ENCODE measurements at places on chromosomes 3 and 15.

GRCh38 chr3:178302966-178303930, 233.0 kb upstream of the KCNMB2 start:
- DNase-seq = no peak

- no peak for DNase-seq
Observed at GRCh38 chr3:100082714-100083113, 31.6 kb downstream of the FILIP1L start.

GRCh38 chr15:60602323-60602722, 123.4 kb upstream of the ICE2 start:
- DNase-seq = no peak

- peak; percentile 46 for DNase-seq
Observed at GRCh38 chr15:98085003-98085639, 124.6 kb downstream of the ARRDC4 start.

DNA sequence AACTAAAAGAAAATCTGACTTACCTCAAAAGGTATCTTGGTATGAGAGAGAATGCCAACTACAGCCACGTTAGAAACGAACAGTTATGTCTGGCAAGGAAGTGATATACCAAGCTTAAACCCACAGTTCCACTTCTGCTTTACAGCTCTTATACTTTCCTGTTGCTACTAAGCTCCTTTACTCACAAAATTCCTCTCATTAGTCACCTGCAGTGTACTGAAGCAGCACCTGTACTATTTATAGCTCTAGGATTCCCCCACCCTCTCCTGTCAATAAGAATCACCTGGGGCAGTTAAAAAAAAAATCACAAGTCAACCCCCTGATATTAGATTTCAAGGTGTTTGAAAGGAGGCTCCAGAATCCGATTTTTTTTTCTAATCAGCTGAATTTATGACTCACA, 2.9 kb upstream of the TMEM266 start:
- no peak for DNase-seq

DNA sequence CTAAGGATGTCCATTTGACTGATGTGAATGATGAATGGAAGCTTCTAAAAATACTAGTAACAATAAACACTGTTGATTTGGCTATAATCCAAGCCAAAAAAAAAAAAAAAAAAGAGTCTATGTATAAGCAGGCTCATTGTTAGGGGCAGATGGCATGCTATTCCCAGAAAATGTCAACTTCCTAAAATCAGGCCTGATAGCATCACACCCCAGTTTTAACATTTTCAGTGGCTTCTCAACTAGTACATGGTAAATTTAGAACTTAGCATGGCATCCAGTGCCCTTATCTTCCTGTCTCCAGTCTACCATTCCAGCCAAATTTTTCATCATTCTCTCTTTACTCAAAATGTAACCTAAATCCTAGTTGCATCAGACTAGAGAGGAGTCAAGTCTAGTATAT, 288.2 kb upstream of the ZNF385D start:
- no peak for DNase-seq

- DNase-seq = no peak
Observed at GRCh38 chr3:7950890-7951289, 550.7 kb upstream of the LMCD1 start.

DNA sequence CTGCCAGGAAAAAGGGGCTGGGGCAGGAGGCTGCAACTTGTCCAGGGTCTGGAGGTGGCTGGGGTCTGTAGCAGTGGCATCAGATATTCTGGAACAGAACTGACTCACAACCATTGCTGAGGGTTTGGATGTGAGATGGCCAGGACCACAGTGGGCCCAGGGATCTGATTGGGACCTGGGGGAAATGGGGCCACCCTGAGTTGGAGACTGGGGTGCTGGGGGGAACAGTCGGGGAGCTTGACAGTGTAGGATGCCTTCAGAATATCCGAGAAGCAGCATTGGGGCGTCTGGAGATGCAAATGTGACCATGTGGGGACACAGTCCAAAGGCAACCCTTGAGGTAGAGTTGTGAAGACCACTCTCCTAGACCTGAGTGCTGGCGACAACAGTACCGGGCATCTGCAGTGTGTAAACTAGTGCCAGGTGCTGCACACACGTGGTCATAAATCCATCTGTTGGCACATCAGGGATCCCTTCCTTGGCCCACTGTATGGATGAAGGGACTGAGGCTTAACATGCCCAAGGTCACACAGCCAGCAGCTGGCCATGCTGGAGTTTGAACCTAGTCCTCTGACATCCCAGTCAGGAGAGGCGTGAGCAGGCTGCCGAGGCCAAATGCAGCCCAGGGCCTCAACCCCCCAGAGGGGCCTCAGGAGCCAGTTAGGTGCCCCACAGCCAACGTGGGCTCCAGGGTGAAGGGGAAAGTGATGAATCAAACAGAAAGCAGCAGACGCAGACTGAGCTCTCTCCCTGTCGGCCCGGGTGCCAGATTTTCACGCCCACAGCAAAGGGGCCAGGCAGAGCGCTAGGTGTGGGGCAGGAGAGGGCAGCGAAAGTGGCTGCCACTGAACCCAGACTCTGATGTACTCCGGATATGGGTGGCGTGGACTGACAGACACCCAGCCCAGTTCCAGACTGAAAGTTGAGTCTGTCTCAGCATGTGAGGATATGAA, 18.8 kb downstream of the HEMK1 start:
- no peak for DNase-seq

- DNase-seq = no peak
Observed at GRCh38 chr3:78725703-78726246, 1042.0 kb downstream of the ROBO1 start.

GRCh38 chr3:193962986-193963685, 172.8 kb upstream of the HES1 start:
- DNase-seq = no peak

GRCh38 chr3:63343674-63344073, 65.6 kb downstream of the SYNPR start:
- peak; percentile 99 for DNase-seq

GRCh38 chr3:120780977-120781376, 38.4 kb downstream of the GTF2E1 start:
- DNase-seq = no peak

GRCh38 chr3:24137958-24138875, 193.1 kb downstream of the NR1D2 start:
- DNase-seq = no peak

GRCh38 chr3:132804498-132804897, 82.3 kb upstream of the NPHP3 start:
- DNase-seq = no peak

DNA sequence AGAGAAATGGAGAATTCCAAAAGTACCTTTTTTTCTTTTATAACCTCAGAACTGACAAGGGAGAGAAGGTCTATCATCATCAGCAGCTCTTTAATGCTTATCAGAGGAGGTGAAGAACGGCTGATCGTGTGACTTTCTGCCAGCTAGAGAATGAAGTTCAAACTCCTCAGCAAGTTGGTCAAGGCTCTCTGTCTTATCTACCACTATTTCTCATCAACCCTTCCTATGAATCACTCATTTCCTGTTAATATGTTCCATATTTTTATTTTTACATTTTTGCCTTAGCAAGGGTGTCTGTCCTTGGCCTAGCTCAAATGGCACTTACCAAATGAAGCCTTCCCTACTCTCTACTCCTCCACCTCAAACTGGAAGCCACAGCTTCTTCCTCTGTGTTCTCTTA, 73.1 kb upstream of the TSPAN3 start:
- peak; percentile 20 for DNase-seq

- no peak for DNase-seq
Observed at GRCh38 chr3:66392512-66392911, 108.3 kb downstream of the LRIG1 start.

DNA sequence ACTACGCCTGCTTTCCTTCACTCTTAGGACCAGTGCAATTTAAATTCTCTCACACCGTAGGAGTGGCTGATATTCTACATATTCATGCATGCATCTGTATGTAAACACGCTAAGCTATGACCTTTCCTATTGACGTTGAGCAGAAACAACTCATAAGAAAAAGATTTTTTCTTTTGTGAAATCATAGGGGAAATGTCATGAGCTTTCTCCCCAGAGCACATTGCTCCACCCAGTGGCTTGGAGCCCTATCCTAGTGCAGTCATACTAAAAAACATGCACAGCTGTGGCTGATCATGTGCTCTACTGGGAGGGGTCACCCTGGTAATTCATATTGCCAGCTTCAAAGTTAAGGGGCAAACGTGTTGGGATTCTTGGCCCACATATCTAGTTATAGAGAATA, 1.8 kb upstream of the MESD start:
- DNase-seq = no peak

DNA sequence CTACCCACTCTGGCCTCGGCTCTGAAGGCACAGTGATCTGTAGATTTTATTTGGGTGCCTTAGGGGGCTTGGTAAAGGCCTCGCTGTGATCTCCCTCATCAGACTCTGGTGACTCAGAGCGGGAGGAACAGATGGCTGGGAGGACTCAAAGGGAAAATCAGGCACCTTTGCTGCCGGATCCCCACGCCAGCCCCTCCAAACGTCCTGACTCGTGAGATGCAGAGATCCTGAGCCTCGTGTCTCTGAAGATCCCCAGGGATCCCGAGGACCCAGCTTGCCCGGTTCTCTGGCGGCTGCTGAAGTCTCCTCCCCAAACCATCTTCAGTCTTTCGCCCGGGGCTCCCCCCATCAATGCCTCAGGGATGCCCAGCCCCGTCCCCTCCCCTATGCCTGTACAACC, 32.8 kb downstream of the MUC20 start:
- DNase-seq = no peak

- no peak for DNase-seq
Observed at GRCh38 chr3:160545504-160545871, 19.9 kb downstream of the KPNA4 start.

- DNase-seq = no peak
Observed at GRCh38 chr3:109070211-109070610, 47.7 kb downstream of the MORC1 start.

GRCh38 chr3:132535575-132536441, 61.3 kb upstream of the ACKR4 start:
- DNase-seq = peak; percentile 78

- DNase-seq = no peak
Observed at GRCh38 chr3:122112754-122113153, 57.6 kb downstream of the CD86 start.

Measured in AG09309 (cell line).